ENCODE measurements at places on chromosomes 2 and 18.

GRCh38 chr2:196166876-196167275 lies 4.5 kb downstream of the STK17B start:
- DNase-seq = peak; percentile 83

DNA sequence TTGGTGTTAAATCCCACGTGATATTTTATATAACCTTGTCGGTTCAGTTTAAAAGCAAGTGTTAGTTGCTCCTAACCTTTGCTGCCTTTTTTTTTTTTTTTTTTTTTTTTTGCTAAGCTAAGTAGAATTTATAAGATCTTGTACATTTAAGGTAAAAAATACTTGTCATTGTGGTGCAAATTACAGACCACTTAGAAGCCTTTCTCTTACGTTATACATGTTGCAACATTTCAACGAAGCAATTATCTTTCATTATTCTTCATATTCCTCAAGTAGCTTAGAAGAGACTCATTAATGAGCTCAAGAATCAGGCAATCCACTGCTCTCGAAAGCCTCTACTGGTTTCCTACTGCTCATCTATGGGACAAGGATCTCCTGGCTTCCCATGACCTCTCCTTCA lies 14.9 kb upstream of the IL1RL2 start:
- DNase-seq = no peak

DNA sequence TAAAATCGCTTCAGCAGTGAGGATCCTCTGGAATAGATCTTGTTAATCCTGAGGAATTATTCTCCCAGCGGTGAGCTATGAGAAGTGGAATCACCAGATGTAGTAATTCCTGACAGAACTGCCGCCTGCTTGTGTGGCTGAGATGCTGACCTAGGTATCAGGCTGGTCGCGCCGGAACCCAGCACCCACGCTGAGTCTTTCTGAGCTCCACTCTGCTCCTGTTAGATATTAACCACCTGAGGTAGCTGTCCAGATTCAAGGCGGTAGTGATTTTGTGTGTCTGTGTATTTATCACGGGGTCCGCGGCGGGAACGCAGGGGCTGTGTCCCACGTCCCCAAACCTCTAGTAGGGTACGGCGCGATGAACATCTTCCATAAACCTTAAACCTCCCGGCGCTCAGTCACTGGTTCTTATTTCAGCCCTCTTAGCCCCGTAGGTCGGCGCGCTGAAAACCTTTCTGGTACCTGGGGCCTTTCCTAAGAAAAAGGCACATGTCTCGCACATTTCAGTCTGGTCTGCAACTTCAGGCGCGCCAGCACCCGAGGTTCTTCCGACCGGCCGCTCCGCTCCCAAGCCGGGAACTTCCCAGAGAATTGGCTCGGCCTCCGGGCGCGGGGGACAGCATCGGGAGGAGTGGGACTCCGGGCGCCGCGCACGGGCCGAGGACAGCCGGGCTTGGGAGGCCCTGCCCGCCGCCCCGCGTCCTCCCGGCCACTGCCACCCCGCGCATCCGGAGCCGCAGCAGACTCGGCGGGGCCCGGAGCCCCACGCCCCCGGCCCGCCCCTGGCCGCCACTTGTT lies 542 bp upstream of the CNNM3 start:
- no peak for DNase-seq

- DNase-seq = no peak
Measured at GRCh38 chr2:100906131-100906530, 86.2 kb downstream of the NPAS2 start.

DNA sequence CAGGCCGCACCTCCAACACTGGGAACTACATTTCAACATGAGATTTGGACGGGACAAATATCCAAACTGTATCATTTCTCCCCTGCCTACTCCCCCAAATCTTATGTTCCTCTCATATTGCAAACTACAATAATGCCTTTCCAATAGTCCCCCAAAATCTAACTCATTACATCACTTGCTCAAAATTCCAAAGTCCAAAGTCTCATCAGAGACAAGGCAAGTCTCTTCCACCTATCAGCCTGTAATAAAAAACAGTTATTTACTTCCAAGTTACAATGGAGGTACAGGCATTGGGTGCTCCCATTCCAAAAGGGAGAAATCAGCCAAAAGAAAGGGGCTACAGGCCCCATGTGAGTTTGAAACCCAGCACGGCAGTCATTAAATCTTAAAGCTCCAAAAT lies 12.6 kb upstream of the UGT1A8 start:
- DNase-seq = no peak

DNA sequence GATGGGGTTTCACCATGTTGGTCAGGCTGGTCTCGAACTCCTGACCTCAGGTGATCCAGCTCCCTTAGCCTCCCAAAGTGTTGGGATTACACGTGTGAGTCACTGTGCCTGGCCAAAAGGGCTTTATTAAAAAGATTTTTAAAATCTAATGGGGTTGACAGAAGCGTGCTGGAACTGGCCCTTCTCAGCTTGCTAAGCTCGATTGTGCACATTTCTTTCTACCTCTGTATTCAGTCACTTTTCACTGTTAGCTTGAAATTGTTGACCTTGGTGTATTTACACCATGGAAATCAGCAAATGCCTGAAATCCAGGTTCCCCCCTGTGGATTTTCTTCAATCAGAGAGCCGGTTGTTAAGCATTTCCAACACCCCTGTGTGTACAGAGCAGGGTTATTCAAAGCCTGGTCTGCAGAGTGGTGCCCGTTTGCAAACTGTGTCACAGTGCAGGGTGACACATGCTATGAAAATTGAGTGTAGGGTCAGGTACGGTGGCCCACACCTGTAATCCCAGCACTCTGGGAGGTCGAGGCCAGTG lies 140.2 kb downstream of the TGIF1 start:
- DNase-seq = no peak

DNA sequence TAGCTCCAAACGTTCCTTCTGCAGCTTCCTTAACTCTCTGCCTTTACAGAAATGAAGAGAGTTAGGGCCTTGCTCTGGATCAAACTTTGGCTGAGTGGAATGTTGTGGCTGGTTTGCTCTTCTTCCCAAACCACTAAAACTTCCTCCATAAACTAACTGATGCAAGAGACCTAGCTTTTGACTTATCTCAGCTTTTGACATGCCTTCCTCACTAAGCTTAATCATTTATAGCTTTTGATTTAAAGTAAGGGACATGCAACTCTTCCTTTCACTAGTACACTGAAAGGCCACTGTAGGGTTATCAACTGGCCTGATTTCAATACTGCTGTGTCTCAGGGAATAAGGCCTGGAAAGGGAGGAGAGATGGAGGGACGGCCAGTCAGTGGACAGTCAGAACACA lies 8.3 kb downstream of the PXDN start:
- no peak for DNase-seq

DNA sequence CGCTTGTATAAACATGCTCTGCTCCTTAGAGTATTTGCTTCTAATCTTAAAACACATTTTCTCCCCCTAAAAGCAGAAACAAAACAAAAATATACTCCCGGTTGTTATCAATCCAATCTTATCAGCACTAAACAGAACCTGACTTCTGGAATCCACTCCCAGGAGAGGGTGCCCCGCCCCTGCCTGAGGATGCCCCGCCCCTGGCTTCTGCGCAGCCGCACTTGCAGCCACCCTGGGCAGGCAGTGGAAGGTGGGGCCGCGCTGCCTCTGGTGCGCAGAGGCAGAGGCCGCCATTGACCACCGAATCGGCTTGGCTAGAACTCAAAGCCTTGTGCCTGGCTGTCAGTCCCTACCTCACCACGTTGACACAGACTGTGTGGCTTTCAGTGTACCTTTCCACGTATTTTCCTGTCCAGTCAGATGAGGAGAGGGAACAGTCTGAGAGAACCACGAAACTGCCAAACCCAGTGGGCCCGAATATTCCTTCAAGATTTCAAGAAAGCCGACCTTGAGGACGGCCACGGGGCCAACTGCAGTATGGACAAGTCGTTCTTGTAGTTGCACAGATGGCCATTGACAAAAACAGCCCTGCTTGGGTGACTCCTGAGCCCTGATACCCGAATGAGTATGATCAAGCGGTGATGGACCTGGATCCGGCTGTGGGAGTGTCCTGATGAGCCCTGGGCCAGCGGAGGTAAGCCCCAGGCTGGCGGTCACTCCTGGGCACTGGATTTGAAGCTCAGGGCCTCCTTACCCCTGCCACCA lies 46.2 kb upstream of the ARHGAP28 start:
- no peak for DNase-seq

DNA sequence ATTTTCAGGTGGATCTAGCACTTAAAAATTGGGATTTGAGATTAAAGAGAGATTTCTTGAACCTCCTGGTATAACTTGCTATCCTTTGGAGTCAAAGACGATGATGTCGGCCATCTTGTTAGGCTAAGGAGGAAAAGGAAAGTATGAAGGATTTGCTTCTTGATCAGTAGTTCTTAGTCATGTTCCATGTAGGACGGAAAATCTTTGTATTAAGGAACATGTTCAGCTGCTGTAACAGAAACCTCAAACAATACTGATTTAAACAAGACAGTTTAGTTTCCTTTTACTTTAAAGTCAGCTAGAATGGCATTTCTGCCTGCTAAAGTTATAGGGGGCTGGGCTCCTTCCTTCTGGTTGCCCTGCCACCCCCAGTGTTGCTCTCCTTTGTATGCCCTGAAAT lies 56.4 kb upstream of the MGAT5 start:
- no peak for DNase-seq

DNA sequence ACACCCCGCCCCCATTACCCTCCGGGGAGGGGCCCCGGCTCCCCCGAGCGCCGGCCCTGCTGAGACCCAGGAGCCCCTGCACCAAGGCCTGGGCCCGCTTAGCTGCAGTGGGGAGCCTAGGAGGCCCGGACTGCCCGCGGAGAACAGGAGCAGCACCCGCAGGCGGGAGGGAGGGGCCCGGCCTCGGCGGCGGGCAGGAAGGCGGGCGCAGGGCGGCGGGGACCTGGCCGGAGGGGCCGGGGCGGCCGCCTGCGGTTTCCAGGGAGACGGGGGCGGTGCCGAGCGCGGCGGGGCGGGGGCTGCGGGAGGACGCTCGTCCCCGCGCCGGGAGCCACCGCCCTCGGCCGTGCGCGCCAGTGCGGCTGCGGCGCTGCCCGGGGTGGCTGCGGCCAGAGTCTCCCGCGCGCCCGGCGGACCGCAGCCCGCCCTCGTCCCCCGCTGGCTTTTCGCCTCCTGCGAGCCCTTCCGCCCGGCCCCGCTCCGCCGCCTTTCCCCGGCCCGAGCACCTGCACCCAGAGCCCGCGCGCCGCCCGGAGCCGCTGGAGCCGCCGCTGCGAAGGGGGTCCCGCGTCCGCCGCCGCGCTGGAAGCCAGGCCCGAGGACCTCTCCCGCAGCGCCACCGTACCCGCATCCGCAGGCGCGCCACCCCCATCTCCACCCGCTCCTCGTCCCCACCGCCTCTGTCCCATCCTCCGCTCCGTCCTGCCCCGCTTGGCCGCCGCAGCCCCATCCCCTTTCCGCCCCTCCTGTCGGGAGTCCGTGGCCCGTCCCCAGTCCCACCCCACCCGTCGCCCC lies 17.2 kb downstream of the GPC1 start:
- DNase-seq = no peak

- no peak for DNase-seq
Measured at GRCh38 chr2:234958746-234959395, 7.1 kb downstream of the SH3BP4 start.

DNA sequence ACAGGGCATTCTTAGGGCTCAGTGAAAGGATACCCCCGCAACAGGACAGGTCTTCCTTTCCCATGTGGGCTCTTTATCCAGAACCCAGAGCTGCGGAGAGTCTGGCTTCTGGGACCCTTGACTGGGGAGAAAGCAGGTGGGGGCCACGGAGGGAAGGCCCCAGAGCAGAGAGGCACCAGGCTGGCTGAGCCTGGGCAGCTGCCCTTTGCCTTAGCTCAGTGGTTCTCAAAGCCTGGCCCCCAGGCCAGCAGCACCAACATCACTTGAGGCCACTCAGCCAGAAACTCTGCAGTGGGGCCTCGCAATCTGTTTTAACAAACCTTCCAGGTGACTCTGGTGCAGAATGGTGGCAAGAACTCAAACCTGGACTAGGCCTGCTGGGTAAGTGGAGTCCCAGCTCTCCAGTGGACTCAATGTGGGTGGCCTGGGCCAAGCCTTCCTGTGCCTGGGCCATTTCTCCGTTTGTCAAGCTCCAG lies 1.6 kb upstream of the TMEM37 start:
- DNase-seq = no peak

GRCh38 chr2:6771634-6772611 lies 93.8 kb downstream of the CMPK2 start:
- DNase-seq = no peak
